Stimulated activated memory B cell treated with anti-CD40 and anti-IgM and Interleukin-4, amounts not matched to agents 10 μg/mL and 1 μg/mL and 100 μg/mL, for 72 hours (primary cell): ENCODE measurements at places on chromosomes 1 and 21.

DNA sequence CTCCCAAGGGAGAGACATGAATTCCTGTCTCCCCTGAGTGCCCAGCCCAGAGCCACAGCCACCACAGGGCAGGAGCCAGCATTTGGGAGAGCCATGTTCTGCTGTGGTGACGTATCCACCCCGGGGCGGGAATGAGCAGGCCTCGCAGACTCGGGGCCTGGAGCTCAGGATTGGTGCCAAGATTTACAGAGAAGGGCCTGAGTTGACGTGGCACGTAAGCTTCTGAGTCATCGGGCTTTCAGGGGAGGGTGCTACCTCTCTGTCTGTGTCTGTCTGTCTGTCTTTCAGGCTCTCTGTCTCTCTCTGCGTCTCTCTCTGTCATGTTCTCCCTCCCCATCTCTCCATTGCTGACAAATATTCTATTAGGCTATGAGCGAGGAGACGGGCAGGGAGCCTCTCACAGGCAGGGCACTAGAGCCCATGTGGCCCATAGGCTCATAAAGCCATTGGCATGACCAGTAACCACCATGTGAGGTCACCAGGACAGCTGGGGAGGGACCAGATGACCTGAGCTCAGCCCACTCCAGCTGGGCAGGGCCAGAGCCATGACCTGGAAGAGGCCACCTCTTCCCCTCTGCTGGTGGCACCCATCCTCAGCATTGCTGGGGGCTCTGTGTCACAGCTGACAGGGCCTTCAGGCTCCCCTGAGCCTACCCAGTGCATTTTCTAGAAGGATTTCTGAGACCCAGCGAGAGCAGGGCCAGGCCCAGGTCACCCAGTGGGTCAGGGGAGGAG, 300.0 kb upstream of the VAMP3 start:
- ATAC-seq = no peak
- no peak overlapping the region for H3K27ac ChIP-seq
- no peak overlapping the region for H3K4me3 ChIP-seq
- no peaks in the 10 kb centered on the region for H3K4me1 ChIP-seq

GRCh38 chr1:235865565-235866204, 1.0 kb downstream of the LYST start:
- ATAC-seq = no peak
- H3K27me3 ChIP-seq = no peaks in the 10 kb centered on the region
- peaks cover 15% of the 10 kb centered on the region for H3K36me3 ChIP-seq
- H3K27ac ChIP-seq = peak overlapping the region; percentile 96
- peaks cover 58% of the 10 kb centered on the region for H3K4me1 ChIP-seq

- H3K27me3 ChIP-seq = no peaks in the 10 kb centered on the region
- no peak overlapping the region for H3K4me3 ChIP-seq
- H3K36me3 ChIP-seq = peaks cover 27% of the 10 kb centered on the region
- H3K4me1 ChIP-seq = peaks cover 17% of the 10 kb centered on the region
- no peak overlapping the region for H3K27ac ChIP-seq
Observed at GRCh38 chr1:231550448-231550781, 21.9 kb downstream of the TSNAX start.

- H3K4me1 ChIP-seq = peaks cover 29% of the 10 kb centered on the region
- no peaks in the 10 kb centered on the region for H3K36me3 ChIP-seq
- H3K4me3 ChIP-seq = no peak overlapping the region
- no peak for ATAC-seq
Observed at GRCh38 chr1:243712941-243713340, 137.1 kb downstream of the AKT3 start.

DNA sequence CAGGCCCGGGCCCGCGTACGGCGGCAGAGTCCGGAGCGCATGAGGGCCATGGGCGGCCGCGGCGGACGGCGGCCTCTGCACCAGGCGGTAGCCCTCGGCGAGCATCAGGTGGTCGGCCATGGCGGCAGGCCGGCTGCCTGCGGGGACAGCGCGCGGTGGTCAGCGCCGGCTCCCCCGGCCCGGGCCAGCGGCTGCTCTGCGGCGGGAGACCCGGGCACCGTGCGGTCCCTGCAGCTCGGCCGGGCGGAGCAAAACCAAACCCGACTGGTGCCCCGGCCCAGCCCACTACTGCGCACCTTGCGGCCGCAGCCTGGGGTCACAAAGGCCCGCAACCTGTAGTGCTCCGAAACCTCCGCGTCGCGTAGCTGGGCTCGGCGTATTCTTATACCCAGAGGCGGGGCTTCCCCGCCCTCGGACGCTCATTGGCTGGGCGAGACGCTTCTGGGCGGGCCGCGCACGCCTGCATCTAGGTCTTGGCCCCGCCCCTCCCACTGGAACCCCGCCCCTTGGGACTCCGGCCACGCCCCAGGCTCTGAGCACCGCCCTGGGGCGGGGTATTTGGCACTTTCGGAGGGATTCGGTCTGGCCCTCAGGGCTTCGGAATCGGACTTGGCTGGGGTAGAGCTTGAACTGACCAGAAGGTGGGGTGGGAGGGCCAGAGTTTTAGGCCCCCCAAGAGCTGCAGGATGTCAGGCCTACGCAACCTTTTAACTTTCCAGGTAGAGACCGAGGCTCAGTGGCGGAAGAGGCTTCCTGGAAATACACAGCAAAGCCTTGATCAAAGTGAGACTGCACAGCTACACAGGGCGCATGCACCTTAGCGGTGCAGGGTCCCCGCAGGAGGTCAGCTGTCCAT, at the start of gene CITED4:
TSS of gene CITED4 (minus strand) at position 356 of the 856 bp plus-strand sequence. CDS start at position 120, 236 bp downstream.
- no peaks in the 10 kb centered on the region for H3K36me3 ChIP-seq
- peak; percentile 98 for ATAC-seq
- peaks cover 12% of the 10 kb centered on the region for H3K4me1 ChIP-seq
- H3K27ac ChIP-seq = peak within 1 kb of the TSS; percentile 65
- H3K27me3 ChIP-seq = peaks cover 26% of the 10 kb centered on the region

DNA sequence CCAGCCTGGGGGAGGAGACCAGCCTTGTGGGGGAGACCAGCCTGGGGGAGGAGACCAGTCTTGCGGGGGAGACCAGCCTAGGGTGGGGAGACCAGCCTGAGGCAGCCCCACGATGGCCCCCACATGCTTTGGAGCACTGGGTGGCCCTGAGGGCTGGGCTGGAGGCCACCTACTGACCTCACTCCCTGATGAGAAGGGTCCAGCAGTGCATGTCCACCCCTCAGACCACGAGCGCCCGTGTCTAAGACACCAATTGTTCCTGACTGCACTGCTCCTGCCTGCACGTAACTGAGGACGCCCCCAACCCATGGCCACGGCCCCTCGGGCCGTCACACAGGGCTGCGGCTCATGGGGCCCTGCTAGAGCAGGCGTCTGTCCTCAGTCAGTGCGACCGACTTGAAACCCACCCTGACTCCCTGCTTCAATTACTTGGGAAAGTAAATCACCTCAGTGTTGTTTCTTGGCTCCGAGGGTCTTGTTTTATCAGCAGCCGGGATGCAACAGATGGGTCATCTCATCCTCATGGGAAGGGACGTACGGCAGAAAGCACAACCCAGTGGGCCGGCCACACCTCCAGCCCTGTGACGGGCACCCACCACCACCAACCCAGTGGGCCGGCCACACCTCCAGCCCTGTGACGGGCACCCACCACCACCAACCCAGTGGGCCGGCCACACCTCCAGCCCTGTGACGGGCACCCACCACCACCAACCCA, at the start of gene SPATC1L:
TSS of gene SPATC1L (minus strand) at position 550 of the 715 bp plus-strand sequence. CDS start 1,643 bp downstream, outside the sequence.
- H3K4me1 ChIP-seq = peaks cover 6% of the 10 kb centered on the region
- no peaks in the 10 kb centered on the region for H3K27me3 ChIP-seq
- peaks cover 9% of the 10 kb centered on the region for H3K36me3 ChIP-seq
- peak within 1 kb of the TSS; percentile 70 for H3K27ac ChIP-seq

DNA sequence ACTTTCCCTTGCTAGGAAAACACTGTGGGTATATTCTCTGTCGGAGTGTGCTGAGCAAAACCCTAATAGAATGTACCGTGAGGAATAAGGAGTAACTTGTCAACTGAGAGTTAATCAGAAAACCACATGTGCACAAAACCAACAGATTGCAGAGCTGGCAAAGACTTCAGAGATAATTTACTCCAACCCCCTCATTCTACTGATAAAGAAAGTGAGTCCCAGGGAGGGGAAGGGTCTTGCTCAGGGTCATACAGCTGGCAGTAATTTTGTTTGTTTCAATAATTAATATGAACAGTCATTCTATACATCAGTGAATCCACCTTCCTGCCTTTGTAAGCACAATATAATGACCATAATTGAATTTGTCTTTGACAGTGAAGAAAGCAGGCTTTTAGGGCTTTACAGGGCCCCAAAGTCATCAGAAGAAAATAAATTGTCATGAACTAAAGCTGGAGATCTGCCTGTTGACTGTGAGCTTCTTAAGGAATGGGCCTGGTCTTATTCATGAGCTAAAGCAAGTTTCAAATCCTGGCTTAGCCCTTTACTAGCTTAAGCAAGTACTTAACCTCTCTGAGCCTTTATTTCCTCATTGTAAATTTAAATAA, 67.2 kb upstream of the HOOK1 start:
- H3K36me3 ChIP-seq = no peaks in the 10 kb centered on the region
- no peak for ATAC-seq
- H3K4me3 ChIP-seq = no peak overlapping the region
- H3K27me3 ChIP-seq = no peaks in the 10 kb centered on the region
- peaks cover 10% of the 10 kb centered on the region for H3K4me1 ChIP-seq

DNA sequence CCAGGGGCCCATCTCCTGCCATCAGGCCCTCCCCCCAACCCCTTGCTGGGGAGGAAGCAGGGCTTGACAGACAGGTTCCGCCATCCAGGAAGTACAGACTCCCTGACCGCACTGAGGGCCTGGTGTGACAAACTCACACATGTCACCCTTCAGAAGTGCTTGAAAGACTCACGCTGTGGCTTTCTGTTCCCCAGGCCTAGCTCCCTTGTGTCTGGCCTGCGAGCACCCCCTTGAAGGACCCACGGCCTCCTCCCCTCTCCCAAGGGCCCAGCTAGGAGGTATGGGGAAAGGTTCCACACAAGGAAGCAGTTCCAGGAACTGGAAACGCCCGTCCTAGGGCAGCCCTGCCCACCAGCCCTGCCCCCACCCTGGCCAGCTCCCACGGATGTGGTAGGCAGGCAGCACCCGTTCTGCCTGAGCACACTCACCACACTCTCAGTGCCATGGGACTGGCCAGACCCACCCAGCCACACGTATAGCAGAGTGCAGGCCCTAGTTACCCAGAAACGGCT, 26.7 kb downstream of the SLC2A1 start:
- H3K4me3 ChIP-seq = peak overlapping the region; percentile 76
- ATAC-seq = peak; percentile 93
- H3K27ac ChIP-seq = peak overlapping the region; percentile 97
- H3K36me3 ChIP-seq = peaks cover 72% of the 10 kb centered on the region

DNA sequence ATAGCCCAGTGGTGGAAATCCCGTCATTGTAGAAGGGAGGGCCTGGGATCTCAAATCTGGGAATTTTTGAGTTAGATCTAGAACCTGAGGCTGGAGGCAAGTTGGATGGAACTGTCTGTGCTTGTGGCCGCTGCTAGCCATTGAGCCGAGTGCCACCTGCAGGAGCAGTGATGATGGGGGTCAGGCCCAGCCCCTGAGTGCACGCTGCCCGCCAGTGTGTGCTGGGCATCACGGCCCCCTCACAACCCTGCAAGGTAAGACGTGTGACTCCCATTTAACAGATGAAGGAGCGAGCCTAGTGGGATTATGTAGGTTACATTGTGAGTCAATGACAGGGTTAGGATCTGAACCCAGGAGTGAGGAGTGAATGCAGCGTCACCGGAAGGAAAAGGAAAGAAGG, 407.2 kb downstream of the CAMTA1 start:
- H3K27ac ChIP-seq = no peak overlapping the region
- H3K4me3 ChIP-seq = no peak overlapping the region
- no peaks in the 10 kb centered on the region for H3K27me3 ChIP-seq
- peak; percentile 20 for ATAC-seq

GRCh38 chr1:196861429-196861828, 26.4 kb upstream of the CFHR4 start:
- H3K27me3 ChIP-seq = no peaks in the 10 kb centered on the region
- no peaks in the 10 kb centered on the region for H3K4me1 ChIP-seq
- H3K36me3 ChIP-seq = no peaks in the 10 kb centered on the region
- no peak overlapping the region for H3K27ac ChIP-seq
- ATAC-seq = no peak
- no peak overlapping the region for H3K4me3 ChIP-seq

- no peaks in the 10 kb centered on the region for H3K36me3 ChIP-seq
- H3K27me3 ChIP-seq = peaks cover 19% of the 10 kb centered on the region
- no peaks in the 10 kb centered on the region for H3K4me1 ChIP-seq
Observed at GRCh38 chr1:208506812-208507211, 262.6 kb upstream of the PLXNA2 start.

DNA sequence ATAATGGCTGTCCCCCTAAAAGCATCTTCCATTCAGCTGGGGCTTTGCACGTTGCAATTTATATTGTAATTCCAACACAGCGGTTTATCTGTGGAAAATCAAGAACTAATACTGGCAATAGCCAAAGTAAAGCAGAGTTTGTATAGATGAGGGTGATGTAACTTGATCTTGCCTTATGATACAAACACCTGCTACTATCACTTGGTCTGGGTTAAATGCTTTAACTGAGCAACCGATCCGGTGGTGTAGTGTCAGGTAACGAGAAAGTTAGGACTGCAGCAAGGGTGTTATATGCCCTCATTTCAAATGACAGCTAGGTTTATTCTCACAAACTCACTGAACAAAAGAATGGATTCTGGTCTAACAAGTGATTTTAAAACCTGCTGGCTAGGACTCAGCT, 47.3 kb upstream of the PLPPR4 start:
- ATAC-seq = no peak
- H3K4me1 ChIP-seq = peaks cover 7% of the 10 kb centered on the region
- H3K27me3 ChIP-seq = no peaks in the 10 kb centered on the region
- no peak overlapping the region for H3K4me3 ChIP-seq
- H3K36me3 ChIP-seq = no peaks in the 10 kb centered on the region
- H3K27ac ChIP-seq = no peak overlapping the region

DNA sequence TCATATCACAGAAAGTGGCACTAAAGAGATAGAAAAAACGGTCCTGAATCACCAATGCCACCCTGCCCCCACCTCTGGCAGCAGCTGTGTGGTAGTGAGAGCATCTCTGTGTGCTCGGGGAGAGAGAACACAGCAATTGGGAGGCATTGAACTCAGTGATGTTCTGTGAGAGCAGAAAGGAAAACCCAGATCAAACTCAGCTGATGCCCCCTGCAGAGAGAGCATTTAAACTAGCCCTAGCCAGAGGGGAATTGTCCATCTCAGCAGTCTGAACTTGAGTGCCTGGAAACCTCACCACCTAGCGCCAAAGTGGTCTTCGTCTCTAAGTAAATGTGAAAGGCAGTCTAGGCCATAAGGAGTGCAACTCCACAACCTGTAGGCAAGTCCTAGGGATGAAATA, 21.3 kb downstream of the SLC44A5 start:
- no peak overlapping the region for H3K27ac ChIP-seq
- no peaks in the 10 kb centered on the region for H3K36me3 ChIP-seq
- no peaks in the 10 kb centered on the region for H3K4me1 ChIP-seq
- ATAC-seq = no peak

GRCh38 chr1:171501305-171502024, 16.1 kb downstream of the PRRC2C start:
- ATAC-seq = peak; percentile 69
- peaks cover 87% of the 10 kb centered on the region for H3K4me1 ChIP-seq
- H3K4me3 ChIP-seq = no peak overlapping the region

- no peak overlapping the region for H3K4me3 ChIP-seq
- peak overlapping the region; percentile 15 for H3K27ac ChIP-seq
- no peaks in the 10 kb centered on the region for H3K27me3 ChIP-seq
- no peak for ATAC-seq
- peaks cover 8% of the 10 kb centered on the region for H3K4me1 ChIP-seq
Observed at GRCh38 chr1:43352351-43352705, 6.5 kb upstream of the CDC20 start.
